Kidney (tissue), 22 donors: ENCODE measurements at places on chromosomes 16 and 17. TPM values are rescaled to one million over a fixed set of nuclear protein-coding genes. Genes with fewer than 3 reads are reported as not detected.

The PER1 gene
- 161 TPM for total RNA-seq

The SLC4A1 gene
- total RNA-seq = 2.1 TPM

The HS3ST2 gene
- 1.5 TPM for total RNA-seq

The GSDMA gene
- 0.47 TPM for total RNA-seq

The NKD1 gene
- 9.9 TPM for total RNA-seq

The SHCBP1 gene
- 1.6 TPM for total RNA-seq

The ATP2A1 gene
- 0.25 TPM for total RNA-seq

The ST6GALNAC1 gene
- 0.31 TPM for total RNA-seq

DNA sequence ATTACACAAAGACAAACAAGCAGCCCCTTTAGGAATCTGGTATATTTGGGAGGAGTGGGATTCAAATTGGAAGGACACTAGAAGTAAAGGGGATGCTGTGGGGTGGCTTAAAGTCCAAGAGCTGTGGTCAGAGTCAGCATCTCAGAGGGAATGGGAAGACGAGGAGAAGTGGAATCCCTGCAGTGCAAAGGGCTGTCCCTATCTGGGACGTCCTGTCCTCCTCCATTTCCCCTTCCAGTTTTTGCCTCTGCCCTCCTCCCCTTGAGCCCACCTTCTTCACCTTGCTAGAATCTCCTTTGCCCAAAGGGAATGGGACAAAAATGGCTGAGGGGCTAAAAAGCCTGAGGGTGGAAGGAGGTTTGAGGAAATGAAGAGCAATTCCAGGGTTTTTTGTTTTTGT is 4.2 kb upstream of the PLXDC1 start:
- no peaks in the 10 kb centered on the region for H3K27me3 ChIP-seq
- no peak overlapping the region for H3K27ac ChIP-seq

DNA sequence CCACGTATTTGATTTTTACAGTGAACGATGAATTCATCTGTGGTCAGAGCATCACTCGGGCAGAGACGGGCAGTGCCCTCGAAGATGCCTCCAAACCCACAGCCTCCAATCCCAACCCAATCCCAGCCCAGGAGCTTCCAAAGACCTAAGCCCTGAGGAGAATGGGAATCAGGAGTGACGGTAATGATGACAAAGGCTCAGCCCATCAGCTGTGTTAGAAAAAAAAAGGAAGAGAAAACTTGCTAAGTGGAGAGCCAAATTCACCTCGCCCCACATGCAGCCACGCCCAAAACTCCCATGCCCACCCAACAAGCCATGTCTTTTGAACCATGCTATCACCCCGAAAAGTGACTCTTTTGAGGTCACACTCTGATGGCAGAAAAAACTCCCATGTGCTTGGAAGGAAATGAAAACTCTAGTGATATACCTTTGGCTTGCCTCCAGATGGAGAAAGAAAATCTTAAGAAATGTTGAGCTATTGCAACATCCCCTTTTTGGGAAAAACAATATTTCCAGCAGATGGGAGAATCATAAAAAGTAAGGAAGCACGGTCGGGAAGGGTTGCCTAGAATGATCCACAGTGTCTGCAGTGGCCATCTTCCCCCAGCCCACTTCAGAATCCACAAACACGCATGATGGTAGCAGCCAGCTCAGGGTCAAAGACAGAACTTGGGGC is 37.7 kb downstream of the XYLT1 start:
- no peaks in the 10 kb centered on the region for H3K36me3 ChIP-seq
- no peak for DNase-seq
- no peak overlapping the region for H3K4me3 ChIP-seq
- no peak overlapping the region for H3K27ac ChIP-seq

DNA sequence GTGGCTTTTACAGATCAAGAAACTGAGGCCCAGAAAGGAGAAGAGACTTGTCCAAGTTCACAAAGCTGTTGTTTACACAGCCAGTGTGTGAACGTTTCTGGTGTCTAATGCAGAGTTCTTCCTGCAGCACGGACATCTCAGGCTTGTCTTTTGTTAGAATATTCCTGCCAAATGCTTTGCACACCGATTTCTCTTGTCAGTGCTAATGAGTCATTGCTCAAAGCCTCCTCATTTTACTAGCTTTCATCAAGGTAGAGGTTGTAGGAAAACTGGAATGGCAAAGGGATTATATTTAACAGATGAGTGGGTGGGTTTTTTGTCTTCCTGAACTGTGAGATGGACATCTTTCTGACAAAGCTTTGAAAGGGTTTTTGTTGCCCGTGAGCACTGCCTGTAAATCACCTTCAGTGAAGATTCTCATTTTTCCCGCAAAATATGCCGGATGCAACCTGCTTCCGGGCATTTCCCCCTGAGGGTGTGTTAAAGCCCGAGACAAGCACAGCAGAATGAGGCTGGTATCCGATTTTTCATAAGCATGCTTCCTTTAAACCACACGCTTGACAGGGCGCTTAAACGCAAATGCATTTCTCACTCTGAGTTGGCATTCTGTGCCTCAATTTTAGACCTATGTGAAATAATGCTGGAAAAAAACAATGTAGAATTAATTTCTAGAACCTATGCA is 14.7 kb downstream of the PMM2 start:
- H3K4me1 ChIP-seq = no peaks in the 10 kb centered on the region
- H3K4me3 ChIP-seq = no peak overlapping the region
- H3K27me3 ChIP-seq = no peaks in the 10 kb centered on the region
- H3K27ac ChIP-seq = no peak overlapping the region
- DNase-seq = no peak
- H3K36me3 ChIP-seq = peaks cover 50% of the 10 kb centered on the region

- peaks cover 5% of the 10 kb centered on the region for H3K4me1 ChIP-seq
- DNase-seq = no peak
- H3K27me3 ChIP-seq = no peaks in the 10 kb centered on the region
These were observed 1.1 kb upstream of the PIGS start for GRCh38 chr17:28572259-28573039.

DNA sequence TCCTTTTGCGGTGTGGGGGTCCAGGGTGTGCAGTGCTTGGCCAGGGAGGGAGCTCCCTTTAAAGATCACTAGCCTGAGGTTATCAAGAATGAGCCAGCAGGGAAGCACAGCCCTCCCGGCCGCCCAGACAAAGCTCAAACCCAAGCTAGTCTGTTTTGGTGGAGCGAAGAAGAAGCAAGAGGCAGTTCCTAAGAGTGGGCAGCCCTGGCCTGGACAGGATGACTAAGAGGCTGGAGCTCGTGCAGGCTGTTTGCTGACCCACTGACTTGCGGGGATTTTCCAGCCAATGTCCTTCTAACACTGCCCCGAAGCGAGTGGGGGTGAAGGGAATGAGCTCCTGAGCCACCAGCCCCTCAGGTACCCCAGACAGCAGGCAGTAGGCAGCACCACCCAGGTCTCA is 134.4 kb downstream of the COPRS start:
- H3K27me3 ChIP-seq = no peaks in the 10 kb centered on the region
- H3K4me3 ChIP-seq = no peak overlapping the region
- no peaks in the 10 kb centered on the region for H3K36me3 ChIP-seq
- peak overlapping the region; percentile 72 for H3K27ac ChIP-seq
- H3K4me1 ChIP-seq = no peaks in the 10 kb centered on the region

DNA sequence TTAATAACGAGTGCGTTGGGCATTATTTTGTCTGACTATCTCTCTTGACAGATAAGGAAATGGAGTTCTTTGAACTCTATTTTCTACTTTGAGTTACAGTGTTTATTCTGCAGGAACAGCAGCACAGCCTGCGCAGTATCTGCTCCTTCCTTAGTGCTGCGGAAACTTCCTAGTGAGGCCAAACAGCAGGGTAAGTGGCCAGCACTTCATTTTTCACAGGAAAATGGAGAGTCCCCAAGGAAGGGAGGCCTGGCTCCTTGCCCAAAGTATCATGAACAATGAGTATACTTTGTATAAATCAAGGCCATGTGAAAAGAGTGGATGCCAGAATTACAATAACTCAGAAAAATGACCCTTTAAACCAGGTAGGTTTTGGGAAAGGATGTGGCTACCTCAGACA is 140.6 kb downstream of the VPS53 start:
- DNase-seq = peak; percentile 72
- H3K27me3 ChIP-seq = no peaks in the 10 kb centered on the region
- H3K4me1 ChIP-seq = peaks cover 3% of the 10 kb centered on the region
- H3K27ac ChIP-seq = no peak overlapping the region

DNA sequence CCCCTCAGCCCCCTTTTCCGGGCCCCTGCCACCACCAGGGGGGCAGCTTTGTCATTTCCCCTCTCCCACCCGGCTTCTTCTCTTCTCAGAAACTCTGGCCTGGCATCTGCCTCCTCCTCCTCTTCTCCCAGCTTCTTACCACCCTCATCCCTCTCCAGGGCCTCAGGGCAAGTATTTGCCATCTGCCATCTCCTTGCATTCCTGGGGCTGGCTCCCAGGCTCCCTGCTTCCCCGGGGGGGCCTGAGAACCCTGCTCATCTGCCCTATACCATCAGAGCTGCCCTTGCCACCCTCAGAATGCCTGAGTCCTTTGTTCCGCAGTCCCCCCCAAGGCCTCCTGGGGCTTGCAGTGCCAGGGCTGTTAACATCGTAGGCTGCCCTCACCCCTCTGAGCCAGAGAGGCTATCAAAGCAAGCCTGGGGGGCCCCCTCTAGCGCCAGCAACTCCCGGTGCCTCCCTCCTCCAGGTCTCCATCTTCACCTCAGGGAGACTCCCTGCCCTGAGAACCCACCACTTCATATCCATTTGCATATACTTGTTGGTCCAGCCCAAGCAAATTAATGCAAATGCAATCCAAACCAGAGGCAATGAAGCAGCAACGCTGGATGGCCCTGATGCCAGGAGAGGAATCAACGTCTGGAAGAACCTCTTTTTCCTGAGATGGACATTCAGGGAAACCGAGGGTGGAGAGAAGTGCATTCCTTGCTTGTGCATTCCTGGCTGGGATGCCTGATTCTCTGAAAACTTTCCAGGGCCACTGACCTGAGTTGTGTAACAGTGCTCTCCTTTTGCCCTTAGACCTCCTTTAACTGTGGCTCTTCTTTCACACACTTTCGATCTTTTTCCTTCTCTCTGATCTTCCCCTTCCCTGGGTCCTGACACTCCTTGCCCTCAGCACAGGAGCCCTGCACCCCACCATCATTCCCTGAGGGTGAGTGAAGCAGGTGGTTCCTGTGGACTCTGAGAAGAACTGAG is 20.7 kb upstream of the SP2 start:
- peaks cover 2% of the 10 kb centered on the region for H3K27me3 ChIP-seq
- H3K27ac ChIP-seq = no peak overlapping the region
- no peak for DNase-seq
- no peaks in the 10 kb centered on the region for H3K36me3 ChIP-seq
- no peaks in the 10 kb centered on the region for H3K4me1 ChIP-seq
- H3K4me3 ChIP-seq = no peak overlapping the region

GRCh38 chr17:11921296-11921695 is 76.0 kb downstream of the ZNF18 start:
- no peak overlapping the region for H3K4me3 ChIP-seq
- no peaks in the 10 kb centered on the region for H3K4me1 ChIP-seq
- H3K27me3 ChIP-seq = no peaks in the 10 kb centered on the region
- no peaks in the 10 kb centered on the region for H3K36me3 ChIP-seq
- H3K27ac ChIP-seq = no peak overlapping the region

DNA sequence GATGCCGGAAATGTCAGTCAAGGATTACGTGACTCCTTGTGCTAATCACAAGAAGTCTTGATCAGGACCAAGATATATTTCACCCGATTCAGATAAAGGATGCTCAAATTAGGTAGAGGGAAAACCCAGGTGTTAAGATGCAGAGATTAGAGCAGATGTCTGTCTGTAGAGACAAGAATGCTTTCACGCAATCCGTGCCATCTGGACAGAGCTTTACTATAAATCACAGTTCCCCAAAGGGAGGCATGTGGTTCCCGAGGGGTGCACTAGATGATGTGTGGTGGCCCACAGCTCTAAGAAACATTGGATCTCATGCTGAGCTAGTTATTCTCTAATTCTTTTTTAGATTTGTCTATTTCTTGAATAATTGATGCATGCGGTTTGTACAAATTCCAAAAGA is 9.8 kb upstream of the MAP3K14 start:
- DNase-seq = no peak
- no peaks in the 10 kb centered on the region for H3K27me3 ChIP-seq
- H3K36me3 ChIP-seq = no peaks in the 10 kb centered on the region
- no peak overlapping the region for H3K27ac ChIP-seq

DNA sequence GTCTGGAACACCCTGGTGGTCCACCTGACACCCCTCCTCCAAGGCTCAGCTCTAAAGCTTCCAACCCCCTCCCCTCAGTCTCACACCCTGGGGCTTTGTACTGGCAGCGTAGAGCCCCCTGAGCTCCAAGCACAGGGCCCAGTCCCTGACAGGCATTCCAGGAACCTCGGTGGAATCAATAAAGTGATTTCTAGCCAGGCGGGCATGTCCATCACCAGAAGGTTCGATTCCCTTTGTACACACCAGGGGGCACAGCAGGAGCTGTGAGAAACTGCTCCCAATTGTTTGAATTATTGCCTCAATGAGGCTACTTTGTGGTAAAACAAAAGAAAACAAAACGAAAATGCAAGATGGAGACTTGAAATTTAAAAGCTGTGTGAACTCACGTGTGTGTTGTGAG is 51.8 kb downstream of the SMPD3 start:
- no peak overlapping the region for H3K27ac ChIP-seq
- no peaks in the 10 kb centered on the region for H3K4me1 ChIP-seq
- no peaks in the 10 kb centered on the region for H3K27me3 ChIP-seq
- DNase-seq = peak; percentile 48
- H3K4me3 ChIP-seq = no peak overlapping the region

DNA sequence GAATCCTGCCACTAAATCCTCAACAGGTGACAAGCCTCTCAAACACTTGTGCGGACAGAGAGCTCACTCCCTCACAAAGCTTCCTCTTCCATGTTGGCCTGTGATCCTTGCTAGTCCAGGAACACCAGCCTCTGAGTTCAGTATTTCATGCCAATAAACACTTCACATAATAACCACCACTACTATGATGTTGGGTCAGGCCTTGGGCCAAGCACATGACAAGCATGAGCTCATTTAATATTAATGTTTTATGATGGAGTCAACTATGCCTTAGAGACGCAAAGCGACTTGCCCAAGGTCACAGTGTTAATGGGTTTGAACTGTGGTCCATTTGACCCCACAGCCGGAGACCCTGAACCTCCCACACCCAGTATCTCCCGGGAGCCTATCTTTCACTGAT is 129.1 kb downstream of the GAS7 start:
- H3K36me3 ChIP-seq = no peaks in the 10 kb centered on the region
- H3K27ac ChIP-seq = no peak overlapping the region
- DNase-seq = no peak
- H3K4me3 ChIP-seq = no peak overlapping the region
- no peaks in the 10 kb centered on the region for H3K27me3 ChIP-seq

GRCh38 chr17:44350733-44351226 is 5.7 kb downstream of the GRN start:
- peaks cover 7% of the 10 kb centered on the region for H3K4me1 ChIP-seq
- peaks cover 8% of the 10 kb centered on the region for H3K36me3 ChIP-seq
- H3K27ac ChIP-seq = no peak overlapping the region
